Frontal cortex (tissue), 4 donors: ENCODE measurements at places on chromosomes 12 and 14. TPM values are rescaled to one million over a fixed set of nuclear protein-coding genes. Genes with fewer than 3 reads are reported as not detected.
A peak's percentile ranks its signal among the peaks of the same experiment; 100 is the strongest.

DNA sequence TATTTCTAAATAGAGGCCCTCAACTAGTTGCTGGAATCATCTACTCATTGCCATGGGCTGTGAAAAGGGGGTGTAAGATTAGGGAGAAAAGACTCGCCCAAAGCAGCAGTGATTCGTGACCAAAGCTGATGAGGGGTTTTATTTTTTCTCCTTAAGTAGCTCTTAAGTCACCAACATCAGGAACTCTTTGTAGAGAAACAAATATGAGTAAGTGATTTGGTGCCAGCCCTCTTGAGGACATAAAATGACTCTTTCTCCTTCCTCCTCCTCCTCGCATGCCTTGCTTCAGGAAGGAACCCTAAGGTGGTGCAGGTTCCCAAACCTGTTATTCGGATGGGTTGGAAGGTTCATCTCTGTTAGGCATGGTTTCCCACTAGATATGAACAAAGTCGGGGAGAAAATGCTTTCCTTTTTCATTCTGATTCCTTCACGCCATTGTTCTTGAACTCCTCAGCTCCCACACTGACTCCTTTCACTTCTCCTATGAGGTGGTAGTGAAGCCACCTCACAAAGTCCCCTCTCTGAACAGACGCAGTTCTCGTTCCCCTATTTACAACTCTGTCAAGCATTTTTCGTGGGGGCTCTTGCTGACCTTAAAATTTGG, 113.4 kb downstream of the ETV6 start:
- DNase-seq: no peak

DNA sequence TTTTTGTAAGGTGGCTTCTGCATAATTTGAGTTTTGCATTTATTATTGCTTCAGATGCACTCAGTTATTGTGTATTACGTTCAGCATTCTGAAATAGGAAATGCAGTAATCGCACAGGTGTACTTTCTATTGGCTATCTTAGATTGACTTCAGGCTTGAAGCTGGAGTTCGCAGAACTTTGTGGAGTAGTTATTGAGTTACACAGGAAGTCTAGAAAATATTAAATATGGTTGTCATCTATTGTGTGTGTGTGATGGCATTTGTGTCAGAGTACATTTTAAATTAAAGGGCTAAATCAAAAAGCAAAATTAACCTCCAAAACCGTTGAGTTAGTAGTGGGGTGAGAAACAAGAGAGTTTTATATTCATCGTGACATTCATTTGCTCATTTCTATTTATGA, 2.7 kb downstream of the ARID2 start:
- no peak for DNase-seq

- DNase-seq: peak; percentile 17
Measured at GRCh38 chr12:95790917-95791849, 619 bp upstream of the NTN4 start.

Gene C1S
- total RNA-seq: 6.5 TPM

GRCh38 chr12:3097836-3098235, 20.7 kb downstream of the TSPAN9 start:
- DNase-seq: no peak

DNA sequence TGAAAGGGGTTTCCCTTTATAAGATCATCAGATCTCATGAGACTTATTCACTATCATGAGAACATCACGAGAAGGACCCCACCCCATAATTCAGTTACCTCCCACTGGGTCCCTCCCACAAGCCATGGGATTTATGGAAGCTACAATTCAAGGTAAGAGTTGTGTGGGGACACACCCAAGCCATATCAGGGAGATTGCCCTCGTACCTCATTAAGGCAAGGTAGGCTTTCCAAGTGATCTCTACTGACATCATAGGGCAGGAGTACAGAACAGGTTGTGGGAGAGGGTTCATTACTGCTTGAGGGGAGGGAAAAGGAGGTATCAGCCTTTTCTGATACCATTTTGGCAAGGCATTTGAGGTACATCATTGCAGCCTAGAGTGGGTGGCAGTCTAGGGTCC, 524.6 kb downstream of the PRKD1 start:
- no peak for DNase-seq
